ENCODE measurements at places on chromosomes 5 and 9.

GRCh38 chr5:149323621-149324205 lies 21.6 kb upstream of the GRPEL2 start:
- no peak for DNase-seq

- no peak for DNase-seq
These were observed 28.1 kb downstream of the NIPBL start for GRCh38 chr5:36904677-36905076.

- DNase-seq: no peak
These were observed 1163.0 kb downstream of the TAF11L14 start for GRCh38 chr5:18797222-18797621.

- no peak for DNase-seq
These were observed 110.5 kb downstream of the NUDT12 start for GRCh38 chr5:103452089-103452488.

- DNase-seq: no peak
These were observed 12.3 kb downstream of the PDLIM4 start for GRCh38 chr5:132269635-132270334.

DNA sequence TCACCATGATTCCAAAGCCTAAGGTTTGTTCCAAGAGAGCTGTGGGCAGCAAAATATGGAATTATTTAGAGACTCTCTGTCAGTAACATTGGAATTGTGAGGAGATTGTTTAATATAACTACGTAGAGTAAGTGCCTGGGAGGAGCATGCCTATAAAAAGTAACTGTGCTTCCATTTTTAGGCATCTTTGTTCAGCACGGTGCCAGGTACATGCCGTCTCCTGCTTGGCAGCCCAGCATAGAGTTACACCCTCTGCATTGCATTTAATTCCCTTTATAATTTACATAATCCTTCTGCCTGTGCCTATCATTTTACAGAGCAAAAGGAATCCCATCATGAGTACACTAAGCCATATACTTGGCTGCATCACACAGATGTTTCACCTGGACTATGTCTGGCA lies 32.1 kb upstream of the ALDH1A1 start:
- DNase-seq: no peak

DNA sequence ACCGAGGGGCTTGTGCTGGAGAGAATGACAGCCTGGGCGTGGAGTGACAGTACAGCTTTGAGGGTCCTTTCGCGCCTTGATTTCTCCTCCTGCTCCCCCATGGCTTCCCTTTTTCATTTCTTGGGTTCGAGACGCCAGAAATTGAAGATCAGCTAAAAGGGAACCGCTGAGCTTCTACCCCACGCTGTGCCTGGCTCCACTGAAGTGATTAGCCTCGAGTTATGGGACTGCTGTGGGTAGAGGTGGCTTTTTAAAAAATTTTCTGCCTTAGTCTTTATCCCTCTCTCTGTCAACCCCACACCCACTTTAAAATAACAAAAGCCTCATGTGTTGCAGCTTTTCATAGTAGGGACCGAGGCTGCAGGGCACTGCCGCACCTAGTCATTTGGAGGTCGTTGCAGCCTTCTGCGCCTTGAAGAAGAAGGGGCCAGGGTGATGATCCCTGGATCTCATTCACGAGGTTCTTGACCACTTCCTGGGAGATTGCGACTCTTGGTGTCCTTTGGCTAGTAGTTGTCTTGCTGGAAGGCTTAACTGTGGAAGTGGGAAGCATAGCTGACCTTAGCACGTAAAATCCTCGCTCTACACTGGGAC lies 603 bp downstream of the PPIP5K2 start:
- DNase-seq: no peak

- DNase-seq: peak; percentile 74
These were observed 34.8 kb upstream of the IL31RA start for GRCh38 chr5:55816342-55816741.

GRCh38 chr9:115733318-115734110 lies 420.1 kb upstream of the PAPPA start:
- no peak for DNase-seq

DNA sequence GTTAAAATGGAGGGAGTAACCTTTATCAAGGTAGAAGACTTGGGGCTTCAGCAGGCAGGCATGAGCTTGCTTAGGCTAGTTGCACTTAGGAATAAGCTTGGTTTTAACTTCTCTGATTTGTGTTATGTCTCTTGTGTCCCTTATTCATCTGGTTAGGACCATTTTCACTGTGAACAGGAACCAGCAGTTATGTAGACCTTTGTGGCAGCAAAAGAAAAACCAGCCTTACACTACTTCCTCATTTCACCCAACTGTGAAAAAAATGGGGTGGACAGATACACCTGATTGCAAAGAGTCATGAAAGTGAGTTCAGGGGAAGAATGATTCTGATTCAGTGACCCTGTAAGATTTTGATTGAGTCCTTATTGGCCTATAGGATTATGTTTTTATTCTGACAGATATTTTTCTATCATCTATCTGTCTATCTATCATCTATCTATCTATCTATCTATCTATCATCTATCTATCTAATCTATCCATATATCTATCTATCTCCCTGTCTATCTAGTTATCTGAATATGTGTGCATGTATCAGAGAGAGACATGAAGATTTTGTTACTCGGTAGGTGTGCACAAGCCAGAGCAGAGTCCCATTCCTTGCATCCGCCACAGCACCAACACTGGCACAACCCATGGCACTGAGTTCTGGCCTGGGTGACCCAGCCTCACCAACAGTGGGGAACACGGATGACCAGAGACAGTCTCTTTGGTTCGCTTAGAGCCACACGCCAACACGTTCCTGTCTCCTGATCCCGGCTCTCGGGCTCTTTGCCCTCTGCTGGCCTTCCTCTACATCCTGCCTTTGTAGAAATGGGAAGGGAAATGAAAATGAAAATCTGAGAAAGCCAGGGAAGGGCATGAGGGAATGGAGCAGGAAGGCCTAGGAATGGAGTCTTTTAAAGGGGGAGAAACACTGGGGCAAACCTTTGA lies 1.3 kb upstream of the ZNF366 start:
- no peak for DNase-seq

GRCh38 chr5:82813861-82814260 lies 263.3 kb downstream of the TMEM167A start:
- no peak for DNase-seq

GRCh38 chr5:35990520-35990919 lies 670 bp downstream of the UGT3A1 start:
- no peak for DNase-seq

GRCh38 chr5:62538017-62538942 lies 40.3 kb upstream of the LRRC70 start:
- peak; percentile 33 for DNase-seq

GRCh38 chr9:87107072-87107471 lies 159.8 kb upstream of the GAS1 start:
- no peak for DNase-seq

DNA sequence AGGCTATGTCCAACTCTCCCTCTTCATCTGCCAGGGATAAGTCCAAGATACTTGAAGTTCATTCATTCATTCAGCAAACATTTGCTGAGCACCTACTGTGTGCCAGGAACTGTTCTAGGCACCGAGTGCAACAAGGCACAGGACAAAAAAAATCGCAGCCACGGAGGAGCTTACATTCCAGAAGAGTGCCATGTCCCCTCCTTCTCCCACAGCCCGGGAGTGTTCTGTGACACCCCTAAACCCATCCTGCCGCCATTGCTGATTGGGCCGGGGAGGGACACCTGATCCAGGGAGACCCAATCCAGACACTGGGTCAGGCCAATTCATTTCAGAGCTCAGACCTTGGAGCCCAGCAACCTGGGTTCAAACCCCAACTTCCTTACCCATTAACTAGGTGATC lies 58.1 kb upstream of the NEURL1B start:
- DNase-seq: no peak

DNA sequence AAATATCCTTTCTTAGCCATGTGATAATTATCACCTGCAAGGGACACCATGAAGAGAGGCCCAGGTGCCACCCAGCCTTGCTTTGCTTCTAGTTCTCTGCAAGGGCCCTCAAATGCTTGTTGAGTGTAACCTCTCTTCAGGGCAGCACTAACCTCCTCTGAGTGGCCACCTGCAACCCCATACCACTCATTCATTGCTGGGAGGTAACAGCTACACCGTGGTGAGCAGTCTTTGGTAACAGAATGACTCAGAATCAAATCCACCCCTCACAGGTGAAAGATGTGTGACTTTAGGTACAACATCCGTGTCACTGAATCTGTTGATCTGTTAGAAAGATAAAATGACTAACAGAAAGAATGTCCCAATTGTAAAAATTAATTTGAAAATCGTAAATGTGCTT lies 365.1 kb upstream of the TRPC7 start:
- DNase-seq: no peak

- DNase-seq: no peak
These were observed 559.7 kb downstream of the TLR4 start for GRCh38 chr9:118263949-118264348.

GRCh38 chr9:36164989-36165388 lies 4.2 kb upstream of the CCIN start:
- DNase-seq: no peak

GRCh38 chr5:51172903-51173626 lies 210.2 kb upstream of the ISL1 start:
- no peak for DNase-seq

GRCh38 chr9:134144801-134145200 lies 8.9 kb downstream of the WDR5 start:
- DNase-seq: no peak

GRCh38 chr5:147408980-147409379 lies 100.9 kb downstream of the DPYSL3 start:
- DNase-seq: no peak

GRCh38 chr9:8905731-8906130 lies 1106.2 kb upstream of the DMAC1 start:
- no peak for DNase-seq

DNA sequence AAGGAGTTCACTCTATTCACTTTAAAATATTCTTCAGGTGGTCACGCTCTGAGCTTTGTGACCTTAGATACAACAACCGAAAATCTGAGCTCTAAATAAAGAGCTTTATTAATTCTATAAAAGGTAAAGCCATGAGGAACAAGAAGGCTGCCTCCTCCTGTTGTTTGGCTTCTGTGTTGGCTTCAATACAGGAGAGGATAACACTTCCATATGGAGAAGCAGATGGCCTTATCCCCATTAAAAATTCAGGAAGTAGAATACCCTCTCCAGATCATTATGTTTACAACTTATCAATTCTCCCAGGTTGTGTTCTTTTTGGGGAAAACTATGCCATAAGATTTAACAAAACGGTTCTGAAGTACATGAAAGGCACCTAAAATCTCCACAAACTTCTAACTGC lies 128.4 kb downstream of the TTC39B start:
- DNase-seq: no peak

- DNase-seq: no peak
These were observed 133.0 kb downstream of the GNA14 start for GRCh38 chr9:77514886-77515711.

- no peak for DNase-seq
These were observed 53.0 kb upstream of the SIMC1 start for GRCh38 chr5:176185133-176185733.

- no peak for DNase-seq
These were observed 106.8 kb upstream of the FBN2 start for GRCh38 chr5:128644863-128645262.

GRCh38 chr5:138833726-138834480 lies 41.2 kb downstream of the LRRTM2 start:
- no peak for DNase-seq

- DNase-seq: no peak
These were observed 22.1 kb downstream of the ELP1 start for GRCh38 chr9:108911820-108912219.

GRCh38 chr5:84301535-84301934 lies 83.1 kb downstream of the EDIL3 start:
- DNase-seq: no peak

- no peak for DNase-seq
These were observed 159.7 kb downstream of the MUSK start for GRCh38 chr9:110828264-110828663.

GRCh38 chr9:88661759-88662158 lies 126.8 kb downstream of the NXNL2 start:
- DNase-seq: no peak

GRCh38 chr5:14996997-14997396 lies 125.4 kb upstream of the ANKH start:
- DNase-seq: no peak

DNA sequence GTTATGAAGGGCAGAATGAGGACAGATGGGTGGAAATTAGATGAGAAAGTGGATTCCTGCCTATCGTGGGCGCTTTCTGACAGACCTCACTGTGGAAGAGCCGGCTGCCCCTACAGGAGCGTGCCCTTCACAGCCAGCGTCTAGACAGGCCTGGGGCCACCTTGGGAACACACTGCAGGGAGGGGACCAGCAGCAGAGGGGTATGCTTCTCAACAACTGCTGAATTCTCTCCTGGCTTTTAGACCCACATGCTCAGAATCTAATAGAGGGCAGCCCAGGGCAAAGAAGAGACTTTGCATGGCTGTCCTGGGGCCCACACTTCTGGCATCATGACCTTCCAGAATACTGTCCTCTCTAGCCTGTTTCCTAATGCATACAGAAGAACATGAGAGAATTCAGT lies 2.1 kb upstream of the SEMA4D start:
- DNase-seq: no peak

DNA sequence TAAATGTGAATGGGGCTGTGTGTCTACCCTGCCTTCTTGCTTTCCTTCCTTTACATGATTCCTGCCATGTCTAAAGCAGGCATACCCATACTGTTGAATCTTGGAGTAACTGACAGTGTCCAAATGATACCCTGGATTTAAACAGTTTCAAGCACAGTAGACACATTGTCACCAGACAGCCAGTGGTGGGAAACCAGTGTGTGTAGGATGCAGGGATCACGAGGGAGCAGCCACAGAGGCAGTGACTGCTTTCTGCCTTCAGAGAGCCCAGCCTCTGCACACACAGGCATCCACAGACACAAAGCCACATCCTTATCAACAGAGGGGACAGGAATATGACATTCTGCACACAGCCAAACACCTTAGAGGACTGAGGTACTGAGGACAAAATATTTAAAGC lies 184.2 kb upstream of the TBCA start:
- no peak for DNase-seq

DNA sequence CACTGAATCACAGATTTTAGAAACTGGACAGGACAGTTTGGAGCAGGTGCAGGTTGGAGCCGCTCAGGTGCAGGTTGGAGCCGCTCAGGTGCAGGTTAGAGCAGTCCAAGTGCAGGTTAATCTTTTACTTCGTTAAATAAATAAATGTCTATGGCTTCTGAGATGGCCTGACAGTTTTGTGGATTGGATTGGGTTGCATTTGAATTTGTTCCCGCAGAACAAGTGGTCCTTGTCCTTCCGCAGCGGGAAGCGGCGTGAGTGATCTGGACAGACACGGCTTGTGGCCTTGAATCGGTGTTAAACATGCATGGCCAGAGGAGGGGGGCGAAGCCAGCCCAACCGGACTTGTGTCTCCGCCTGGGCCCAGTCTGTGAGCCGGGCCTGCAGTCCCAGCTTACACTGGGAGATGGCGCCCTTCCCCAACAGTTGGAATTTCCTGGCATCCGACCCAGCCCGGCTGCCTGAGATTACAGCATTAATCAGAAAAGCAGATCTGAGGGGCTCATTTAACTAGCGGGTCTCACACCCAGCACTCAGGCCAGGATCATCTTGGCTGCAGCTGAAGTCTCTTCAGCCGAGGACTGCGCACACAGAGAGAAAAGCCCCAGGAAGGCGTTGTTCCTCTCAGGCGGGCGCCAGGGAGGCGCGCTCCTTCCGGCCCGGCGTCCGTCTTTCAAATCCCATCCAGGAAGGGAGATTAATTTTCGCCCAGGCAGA lies 1.5 kb upstream of the OLFM1 start:
- DNase-seq: no peak

All from AG04449 (cell line).